Dermis blood vessel endothelial cell (primary cell): ENCODE measurements at places on chromosomes 4 and X.

- no peak for DNase-seq
Observed at GRCh38 chr4:185879666-185880312, 67.8 kb upstream of the SORBS2 start.

DNA sequence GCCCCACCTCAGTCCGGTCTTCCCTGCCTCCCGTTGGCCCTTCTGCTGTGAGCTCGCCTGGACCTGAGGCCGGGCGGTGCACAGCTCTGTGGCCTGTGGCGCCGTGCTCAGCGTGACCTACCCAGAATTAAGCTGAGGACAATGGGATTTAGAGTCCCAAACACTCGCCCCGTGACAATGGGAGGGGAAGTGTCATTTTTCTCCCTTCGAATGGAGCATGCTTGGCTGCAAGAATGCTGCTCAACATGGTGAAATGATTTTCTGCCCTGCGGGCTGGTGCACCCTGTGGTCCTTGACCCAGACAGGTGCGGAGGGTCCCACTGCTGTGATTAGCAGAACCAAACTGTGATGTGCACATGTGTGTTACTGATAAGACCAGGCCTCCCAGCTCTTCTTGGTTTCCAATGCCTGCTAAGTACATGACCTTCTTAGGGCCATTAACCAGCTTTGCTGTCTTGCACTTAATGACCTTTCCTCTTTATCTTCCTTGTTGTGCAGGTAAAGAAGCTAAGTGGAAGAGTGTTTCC lies 772 bp downstream of the EOLA1 start:
- DNase-seq = peak; percentile 18

DNA sequence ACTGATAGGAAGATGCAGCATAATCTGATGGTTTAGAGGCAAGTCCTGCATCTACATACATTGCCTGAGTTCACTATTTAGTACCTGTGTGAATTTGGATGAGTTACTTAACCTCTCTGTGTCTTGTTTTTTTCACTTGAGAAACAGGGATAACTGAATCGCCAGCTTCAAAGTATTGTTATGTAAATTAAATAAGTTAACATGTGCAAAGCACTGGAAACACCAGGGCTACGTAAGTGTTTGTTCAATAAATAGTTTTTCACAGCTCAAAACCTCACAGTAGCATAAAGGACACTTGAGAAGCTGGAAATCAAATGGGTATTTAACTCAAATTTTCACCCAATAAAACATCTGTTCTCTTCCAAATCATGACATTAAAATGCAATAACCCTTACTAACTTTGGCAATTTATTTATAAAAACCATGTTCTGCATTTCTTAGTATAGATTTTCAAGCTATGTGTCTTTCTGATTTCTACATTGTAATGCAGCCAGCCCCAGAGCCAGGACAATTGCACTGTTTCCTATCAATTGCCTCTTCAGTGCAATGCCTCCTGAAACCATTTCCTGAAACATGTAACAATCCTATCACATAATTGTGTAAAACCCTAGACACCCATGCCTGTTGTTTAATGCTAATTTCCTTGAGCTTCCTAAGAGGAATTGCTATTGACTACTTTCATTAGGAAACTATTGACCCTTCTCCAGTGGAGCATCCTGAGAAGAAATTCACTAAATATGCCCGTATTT lies 177.1 kb downstream of the UNC5C start:
- DNase-seq = no peak

DNA sequence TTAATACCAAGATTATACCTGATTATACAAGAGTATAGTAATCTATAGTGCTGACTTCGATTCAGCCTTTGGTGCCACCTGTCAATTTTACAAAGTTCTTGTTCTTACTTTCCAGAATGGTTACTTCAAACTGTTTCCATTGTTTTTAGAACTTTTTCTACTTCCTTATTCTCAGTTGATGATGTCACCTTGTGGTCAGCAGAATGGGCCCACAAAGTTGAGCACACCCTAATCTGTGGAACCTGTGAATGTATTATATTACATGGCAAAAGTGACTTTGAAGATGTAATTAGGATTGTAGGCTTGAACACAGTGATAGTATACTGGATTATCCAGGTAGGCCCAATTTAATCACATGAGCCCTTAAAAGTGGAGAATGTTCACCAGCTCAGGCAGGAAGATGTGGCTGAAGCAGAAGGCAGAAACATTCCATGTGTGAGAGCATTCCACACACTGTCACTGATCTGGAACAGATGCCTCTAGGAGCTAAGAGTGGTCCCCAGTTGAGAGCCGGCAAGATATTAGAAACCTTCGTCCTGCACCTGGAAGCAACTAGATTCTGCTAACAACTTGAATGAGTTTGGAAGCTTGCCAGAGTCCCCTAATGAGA lies 6.3 kb upstream of the SGMS2 start:
- DNase-seq = no peak

- DNase-seq = no peak
Observed at GRCh38 chr4:156656896-156657295, 314.7 kb downstream of the PDGFC start.

DNA sequence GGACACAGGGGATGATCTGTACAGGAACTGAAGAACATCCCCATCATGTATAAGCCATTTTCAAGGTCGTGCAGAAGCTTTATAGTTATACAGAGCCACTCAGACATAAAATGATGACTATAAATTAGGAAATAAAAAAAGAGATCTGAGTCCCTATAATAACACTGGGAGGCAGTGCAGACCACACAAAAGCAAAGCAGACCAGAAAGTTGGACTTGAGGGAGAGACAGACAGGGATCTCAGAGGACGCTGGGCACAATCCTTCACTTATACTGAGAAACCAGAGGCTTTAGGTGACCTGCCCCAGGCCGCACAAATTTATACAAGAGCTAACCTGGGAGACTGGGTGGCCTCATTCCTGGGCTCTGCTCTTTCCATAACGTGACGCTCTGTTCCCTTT lies 70.5 kb downstream of the HADH start:
- peak; percentile 39 for DNase-seq

DNA sequence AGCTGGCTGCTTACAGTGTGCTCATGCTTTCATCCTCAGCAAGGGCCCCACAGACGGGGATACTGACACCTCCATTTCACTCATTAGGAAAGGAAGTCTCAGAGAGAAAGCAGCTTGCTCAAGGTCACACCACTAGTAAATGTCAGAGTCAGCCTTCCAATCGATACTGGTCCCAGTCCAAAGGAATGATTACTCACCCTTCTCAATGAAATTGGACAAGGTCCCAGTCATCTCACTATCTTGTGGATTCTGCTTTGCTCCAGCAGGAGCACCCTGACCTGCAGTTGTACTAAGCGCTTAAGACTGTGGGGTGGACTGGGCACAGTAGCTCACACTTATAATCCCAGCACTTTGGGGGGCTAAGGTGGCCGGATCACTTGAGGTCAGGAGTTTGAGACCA lies 132.2 kb upstream of the SLC34A2 start:
- no peak for DNase-seq

GRCh38 chr4:153521999-153522801 lies 56.0 kb downstream of the TMEM131L start:
- no peak for DNase-seq

DNA sequence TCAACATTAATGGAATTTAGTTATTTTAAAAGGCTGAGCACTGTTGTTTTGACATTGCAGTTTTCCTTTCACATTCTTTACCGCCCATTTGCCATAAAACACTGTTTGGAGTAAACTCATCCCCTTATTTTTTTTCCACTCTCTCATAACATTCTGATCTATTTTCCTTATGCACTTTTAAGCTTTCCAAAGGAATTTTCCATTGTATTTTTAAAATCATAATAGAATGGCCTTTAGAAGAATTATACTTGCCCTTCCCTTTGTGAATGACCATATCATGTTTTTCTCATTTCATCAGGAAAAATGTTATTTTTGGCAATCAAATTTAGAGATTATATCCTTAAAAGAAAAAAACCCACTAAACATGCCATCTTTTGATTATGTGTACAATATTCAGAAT lies 1074.2 kb downstream of the STIM2 start:
- DNase-seq = no peak

DNA sequence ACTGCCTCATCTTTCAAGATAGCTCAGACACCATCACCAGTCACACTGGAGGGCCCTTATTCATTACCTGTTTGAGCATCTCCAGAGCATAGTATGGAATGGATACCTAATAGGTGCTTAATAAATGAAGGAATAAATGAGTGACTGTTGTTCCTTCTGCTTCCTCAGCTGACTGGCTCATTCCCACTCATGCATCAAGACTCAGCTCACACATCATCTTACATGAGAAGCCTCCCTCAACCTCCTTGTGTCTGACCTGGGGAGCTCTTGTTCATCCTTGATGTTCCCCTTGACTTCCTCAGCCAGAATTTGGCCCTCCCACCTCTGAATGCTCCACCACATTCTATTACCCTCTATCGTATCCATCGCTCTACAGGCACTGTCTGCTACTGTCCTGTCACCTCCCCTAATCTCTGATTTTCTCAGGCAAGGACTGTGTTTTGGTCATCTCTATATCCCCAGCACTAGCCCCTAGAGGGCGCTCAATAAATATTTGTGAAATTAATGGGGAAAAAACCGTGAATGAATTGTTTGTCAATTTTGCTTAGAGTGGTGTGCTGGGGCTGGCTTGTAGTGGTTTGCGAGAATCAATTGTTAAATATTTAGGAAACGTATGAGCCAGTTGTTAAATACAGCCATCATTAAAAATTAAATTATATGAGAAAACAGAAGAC lies 88.3 kb downstream of the NHSL2 start:
- peak; percentile 55 for DNase-seq

DNA sequence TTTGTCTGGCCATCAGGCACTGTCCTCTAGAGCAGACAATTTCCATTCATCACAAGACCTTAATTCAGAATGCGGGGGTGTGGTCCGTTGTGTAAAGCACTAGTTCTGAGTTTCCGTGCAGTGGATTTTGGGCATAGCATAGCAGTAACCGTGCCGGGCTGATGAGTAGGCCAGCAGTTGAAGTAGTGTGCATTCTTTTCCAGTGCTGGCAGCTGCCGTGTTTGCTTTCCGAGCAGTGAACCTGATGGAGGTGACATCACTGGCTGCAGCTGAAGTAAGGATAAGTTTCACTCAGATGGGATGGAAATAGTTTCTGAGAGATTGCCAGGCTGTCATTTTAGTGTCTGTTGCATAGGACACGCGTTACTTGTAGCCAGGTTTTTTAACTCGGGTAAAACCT lies 107.0 kb upstream of the STIM2 start:
- DNase-seq = peak; percentile 39

DNA sequence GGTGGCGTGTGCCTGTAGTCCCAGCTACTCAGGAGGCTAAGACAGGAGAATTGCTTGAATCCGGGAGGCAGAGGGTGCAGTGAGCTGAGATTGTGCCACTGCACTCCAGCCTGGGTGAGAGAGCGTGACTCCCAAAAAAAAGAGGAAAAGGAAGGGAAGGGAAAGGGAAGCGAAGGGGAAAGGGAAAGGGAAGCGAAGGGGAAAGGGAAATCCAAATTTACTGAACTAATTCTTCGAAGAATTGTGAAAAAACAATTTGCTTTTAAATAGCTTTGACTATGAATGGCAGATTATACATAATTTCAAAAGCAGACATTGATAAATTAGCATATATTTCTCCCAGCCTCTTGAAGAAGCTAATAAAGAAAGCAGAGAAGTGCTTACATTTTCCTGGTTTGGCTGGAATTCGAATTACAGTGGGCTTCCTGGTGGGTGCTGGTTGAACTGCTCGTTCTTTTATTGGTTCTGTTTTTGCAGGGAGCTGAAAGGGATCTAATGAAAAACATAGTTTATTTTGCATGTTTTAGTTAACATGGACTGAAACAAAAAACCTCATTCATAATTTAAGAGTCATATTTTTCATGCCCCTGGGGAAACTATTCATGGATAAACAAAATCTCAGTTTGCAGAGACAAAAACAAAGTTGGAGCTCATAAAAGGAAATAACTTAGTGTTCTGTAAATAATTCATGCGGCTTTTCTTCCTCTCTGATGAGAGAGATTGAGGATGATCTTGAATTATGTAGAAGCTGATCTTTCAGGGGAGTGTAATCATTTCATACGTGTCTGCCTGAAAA lies 66.0 kb downstream of the RPS3A start:
- DNase-seq = no peak

- no peak for DNase-seq
Observed at GRCh38 chr4:67874986-67875385, 8.8 kb downstream of the TMPRSS11D start.

DNA sequence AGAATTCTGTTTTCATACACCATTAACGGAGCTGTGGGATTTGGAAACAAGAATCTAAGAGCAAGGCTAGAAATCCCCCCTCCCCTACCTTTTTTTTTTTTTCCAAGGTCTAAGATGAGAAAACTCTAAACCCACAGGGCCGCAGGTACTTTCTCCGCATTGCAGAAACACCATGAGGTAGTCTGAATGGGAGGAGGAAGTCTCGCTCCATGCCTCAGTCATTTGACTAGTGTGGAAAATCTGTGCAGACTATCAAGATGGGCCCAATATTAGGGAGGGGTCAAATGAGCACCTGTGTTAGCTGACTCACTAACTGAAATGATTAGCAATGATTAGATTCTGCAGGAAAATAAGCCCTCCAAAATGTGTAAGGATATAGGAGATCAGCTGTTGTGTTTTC lies 40.9 kb upstream of the MAP3K15 start:
- no peak for DNase-seq

DNA sequence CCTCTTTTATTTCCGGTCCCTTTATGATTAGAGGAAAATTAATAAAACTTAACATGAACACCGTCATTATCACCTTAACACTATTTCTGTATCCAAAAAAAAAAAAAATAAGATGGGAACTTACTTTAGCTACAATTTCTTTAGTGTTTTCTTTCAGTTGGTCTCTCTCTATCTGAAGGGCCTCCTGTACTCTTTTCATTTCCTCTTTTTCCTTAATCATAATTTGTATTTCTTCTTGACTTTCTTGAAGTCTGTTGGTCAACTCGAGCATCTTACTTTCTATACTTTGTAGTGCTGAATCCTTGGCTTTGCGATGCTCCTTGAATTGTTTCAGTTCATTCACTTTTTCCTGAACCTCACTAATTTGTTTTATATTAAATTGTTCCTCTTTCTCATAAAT lies 45.3 kb upstream of the BDH2 start:
- DNase-seq = no peak

GRCh38 chr4:173463816-173464215 lies 64.9 kb upstream of the SCRG1 start:
- DNase-seq = no peak

DNA sequence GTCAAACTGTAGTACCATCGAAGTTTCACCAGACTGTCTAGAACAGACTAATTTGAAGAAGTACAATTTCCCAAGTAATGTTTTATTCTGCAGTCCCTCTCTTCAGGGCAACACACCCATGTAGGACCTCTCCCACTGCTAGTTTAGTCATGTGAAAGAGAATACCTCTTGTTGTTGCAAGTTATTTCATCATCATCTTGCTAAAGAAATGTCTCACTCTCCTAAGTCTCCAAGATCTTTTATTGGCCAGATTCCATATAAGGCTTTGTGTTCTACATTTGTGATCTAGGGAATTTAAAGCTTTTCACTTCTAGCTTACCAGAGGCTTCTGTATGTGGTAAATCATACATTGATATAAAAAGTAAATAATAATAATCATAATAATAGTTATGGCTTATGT lies 745.3 kb upstream of the MAGEB2 start:
- no peak for DNase-seq

- no peak for DNase-seq
Observed at GRCh38 chr4:1655081-1655480, 29.0 kb downstream of the FAM53A start.

- DNase-seq = no peak
Observed at GRCh38 chr4:30256116-30256832, 463.9 kb upstream of the PCDH7 start.
